ENCODE measurements at places on chromosomes 7 and 10. TPM values are rescaled to one million over a fixed set of nuclear protein-coding genes. Genes with fewer than 3 reads are reported as not detected.

PITX3 gene
- not detected for total RNA-seq

DNA sequence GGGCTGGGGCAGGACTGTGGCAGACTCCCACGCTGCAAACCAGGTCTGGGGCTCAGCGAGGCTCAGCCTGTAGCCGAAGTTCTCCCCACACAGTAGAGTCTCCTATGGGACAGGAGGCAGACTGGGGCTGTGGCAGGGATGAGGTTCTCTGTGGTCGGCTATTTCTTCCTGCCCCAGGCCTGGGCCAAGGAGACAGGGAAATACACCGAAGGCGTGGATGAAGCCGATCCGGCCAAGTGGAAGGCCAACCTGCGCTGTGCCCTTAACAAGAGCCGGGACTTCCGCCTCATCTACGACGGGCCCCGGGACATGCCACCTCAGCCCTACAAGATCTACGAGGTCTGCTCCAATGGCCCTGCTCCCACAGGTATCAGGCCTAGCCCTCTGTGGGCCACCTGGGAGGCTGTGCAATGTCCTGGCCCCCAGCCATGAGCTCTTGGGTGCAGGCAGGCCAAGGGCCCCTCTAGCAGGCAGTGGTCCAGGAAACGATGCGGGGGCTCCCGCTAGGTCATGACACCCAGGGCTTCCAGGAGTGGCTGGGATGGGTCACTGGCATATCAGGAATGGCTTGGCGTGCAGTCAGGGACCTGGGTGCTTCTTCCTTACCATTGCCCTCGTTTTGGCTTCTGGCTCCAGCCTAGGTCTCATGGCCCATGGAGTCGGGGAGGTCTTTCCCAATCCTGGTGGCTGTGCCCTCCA is 8.1 kb downstream of the IRF5 start:
- no peak for DNase-seq

- no peak for DNase-seq
These were observed 10.9 kb downstream of the MACC1 start for GRCh38 chr7:20206104-20206896.

DNA sequence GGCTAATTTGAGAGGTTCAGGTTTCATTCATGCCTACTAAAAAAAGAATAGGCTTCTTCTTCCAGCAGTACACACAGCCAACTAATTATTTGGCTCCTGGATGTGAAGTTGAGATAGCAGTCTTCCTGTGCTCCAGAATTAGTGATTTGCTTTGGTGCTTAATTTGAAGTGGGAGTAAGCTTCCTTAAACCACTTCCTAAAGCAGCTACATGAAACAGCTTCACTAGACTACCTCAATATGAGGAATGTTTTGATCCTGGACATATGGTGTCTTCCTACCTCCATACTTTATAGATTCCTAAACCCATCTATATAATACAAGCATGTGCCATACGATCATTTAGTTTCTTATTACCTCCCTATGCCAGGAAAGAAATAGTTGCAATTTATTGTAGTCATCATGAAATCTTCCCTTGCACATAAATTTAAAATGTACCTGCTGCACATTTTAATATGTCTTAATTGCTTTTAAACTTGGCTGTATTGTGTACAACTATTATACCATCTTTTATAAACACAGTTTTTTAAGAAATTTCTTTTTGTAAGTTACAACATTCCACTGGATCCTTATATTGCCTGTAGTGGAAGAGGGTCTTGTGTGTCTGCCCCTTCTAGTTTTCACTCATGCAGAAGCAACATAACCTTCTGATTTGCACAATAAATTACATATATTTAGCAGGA is 8.6 kb downstream of the VIM start:
- no peak for DNase-seq

KIAA1549 gene
- 18.8 TPM for total RNA-seq
